ENCODE measurements at places on chromosomes 11 and 22.

GRCh38 chr22:23526596-23527316 is 53.3 kb downstream of the IGLL1 start:
- DNase-seq, result no peak

DNA sequence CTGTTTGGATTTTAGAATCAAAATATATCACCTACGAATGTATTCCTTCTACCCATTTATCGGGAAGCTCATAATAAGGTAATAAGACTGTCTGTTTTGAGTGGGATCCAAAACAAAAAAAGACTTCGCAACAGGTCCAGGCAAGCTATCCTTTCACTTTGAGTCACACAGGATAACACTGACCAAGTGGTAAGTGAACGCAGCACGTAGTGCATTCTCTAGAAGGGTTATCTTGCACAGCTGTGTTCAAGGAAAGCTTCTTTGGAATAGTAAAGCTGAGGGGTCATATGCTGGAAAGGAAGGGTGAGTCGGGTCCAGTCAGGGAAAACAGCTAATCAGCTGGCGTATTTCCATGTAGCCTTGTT is 22.3 kb upstream of the NRGN start:
- no peak for DNase-seq

- no peak for DNase-seq
These were observed 7.6 kb downstream of the SLC29A2 start for GRCh38 chr11:66363805-66364535.

DNA sequence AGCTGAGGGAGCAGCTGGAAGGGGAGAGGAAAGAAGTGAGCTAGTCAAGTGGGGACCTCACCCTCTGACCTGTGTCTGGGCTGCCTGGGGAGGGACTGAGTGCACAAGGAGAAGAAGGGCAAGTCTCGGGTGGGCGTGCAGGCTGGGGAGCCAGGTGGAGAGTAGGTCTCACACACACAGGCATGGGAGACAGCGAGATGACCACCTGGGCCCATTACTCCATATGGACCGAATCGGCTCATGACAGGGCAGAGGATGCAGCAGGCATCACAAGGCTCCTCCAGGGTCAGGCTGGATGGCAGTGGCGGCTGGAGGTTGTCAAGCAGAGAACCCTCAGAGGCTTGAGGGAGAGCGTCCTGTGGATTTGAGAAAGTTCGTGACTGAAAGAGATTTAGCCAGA is 63.5 kb downstream of the CEP164 start:
- no peak for DNase-seq

DNA sequence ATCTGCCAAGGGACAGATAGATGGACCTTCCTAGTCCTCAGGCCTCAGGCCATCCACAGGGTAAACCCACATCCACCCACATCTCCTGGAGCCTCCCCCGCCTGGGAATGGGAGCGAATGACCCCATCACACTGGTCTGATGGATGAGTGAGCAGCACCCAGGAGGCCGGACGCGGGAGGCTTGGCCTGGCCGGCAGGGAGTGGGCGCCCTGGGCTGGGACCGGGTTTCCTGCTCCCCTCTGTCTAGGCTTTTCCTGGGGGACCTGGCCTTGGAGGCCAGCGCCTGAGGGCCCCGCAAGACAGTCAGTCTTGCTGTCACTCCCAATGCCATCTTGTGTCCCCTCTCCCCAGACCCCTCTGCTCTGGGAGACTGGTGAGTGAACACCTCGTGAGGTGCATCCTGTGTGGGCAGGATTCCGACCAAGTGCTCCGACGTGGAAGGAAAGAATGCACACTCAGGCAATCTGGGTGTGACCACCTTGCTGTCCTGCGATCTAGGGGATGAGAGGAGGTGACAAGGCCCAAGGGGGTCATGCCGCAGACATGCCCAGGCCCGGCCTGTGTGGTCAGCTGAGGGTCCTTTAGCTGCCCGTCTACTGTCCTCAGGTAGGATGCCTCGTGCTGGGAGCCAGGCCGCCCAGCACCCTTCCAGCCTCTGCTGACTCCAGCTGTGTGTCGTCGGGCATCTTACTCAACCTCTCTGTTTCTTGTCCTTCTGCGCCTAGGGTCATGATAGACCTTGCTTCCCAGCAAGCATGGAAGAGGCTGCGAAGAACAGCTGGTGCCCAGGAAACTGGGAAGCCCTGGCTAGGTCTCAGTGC is 26.5 kb upstream of the WNT7B start:
- no peak for DNase-seq

DNA sequence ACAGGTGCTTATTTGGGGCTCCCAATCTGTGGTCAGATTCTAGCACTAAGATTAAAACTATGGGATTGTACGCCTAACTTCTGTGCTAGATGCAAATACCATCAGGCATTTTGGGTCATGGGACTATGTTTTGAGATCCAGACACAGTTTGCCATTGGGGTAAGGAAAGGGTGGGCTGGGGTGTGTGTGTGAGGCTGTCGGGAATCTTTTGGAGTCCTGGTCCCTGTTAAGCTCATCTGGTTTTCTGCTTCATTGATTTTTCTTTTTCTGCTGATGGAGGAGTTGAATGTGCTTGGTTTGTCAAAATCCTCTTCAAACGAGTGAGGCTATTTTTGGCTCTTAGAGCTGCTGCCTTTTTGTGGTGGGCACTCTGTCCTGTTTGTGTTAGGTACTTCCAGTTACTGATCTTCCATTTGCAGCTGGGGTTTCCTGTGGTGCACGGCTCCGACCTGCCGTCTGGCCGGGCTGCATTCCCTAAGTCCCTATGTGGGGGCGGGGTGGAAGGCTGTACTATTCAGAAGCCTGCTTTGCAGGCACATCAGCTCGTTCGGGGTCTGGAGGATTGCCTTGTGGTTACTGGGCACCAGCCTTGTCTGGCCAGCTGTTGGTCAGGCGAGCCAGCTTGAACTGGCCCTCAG is 2.9 kb downstream of the BCR start:
- DNase-seq, result no peak

GRCh38 chr11:92439133-92439532 is 214.5 kb downstream of the FAT3 start:
- no peak for DNase-seq

Measured in fibroblast of skin of left biceps (primary cell).